NCI-H1417 treated with DMSO at 0.1 percent for 48 hours (cell line): ENCODE measurements at places on chromosomes 5 and 9.

GRCh38 chr5:31617867-31618266 is 21.1 kb upstream of the PDZD2 start:
- no peak for DNase-seq

DNA sequence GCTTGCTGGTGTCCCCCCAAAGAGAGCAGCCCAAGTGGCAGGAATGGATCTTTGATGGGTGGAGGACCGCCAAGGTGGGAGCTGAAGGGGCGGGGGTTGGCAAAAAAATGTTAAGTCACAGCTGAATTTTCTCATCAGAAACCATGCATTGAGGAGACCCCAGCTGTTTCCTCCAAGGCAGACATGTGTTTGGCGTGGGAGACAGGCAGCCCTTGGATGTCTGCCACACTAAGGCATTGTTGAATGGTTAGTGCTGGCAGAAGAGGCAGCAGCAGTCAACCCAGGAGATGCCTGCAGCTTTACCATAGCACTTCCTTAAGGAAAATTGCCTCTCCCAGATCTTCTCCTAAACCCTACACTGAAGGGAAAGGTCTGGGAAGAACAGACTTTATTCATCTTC is 394.9 kb upstream of the CD180 start:
- DNase-seq, result no peak

DNA sequence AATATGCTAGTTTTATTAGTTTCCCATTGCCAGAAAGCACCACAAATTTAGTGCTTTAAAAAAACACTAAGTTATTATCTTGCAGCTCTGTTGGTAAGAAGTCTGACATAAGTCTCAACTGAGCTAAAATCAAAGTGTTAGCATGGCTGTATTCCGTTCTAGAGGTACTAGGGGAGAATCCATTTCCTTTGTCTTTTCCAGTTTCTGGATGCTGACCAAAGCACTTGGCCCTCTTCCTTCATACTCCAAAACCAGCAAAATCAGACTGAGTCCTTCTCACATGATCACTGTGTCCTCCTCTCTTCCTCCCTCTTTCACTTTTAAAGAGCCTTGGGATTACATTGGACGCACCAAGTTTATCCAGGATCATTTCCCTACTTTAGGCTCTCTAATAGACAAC is 9.5 kb downstream of the CDH18 start:
- DNase-seq, result no peak

DNA sequence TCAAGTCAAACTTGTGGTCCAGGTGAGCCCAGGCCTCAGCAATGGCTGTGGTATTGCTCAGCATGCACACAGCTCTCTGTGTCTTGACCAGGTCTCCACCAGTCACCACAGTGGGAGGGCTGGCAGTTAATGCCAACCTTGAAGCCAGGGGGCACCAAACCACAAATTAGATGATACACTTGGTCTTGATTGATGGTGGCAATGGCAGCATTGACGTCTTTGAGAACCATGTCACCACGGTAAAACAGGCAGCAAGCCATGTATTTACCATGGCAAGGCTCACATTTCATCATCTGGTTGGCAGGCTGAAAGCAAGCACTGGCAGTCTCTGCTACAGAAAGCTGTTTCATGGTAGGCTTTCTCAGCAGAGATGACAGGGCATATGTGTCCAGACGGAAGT is 40.0 kb downstream of the NIM1K start:
- DNase-seq, result no peak

GRCh38 chr9:93079371-93079770 is 16.6 kb upstream of the CARD19 start:
- DNase-seq, result no peak

DNA sequence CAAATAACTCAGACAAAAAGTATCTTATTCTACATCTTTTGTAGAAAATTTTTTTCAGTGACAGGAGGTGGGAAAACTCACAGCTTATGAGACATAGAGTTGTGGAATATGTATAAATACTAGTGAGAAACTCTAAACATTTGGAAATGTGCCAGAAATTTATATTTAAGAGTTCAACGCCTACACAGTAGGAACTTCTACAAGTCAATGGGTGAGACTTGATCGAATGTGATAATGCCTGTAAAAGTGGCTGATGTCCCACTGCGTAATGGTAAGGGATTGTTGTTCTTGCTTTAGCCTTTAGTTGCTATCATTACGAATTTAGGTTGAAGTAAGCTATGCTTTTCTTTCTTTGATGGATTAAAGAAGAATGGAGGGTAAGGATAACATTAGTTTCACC is 40.0 kb upstream of the RICTOR start:
- DNase-seq, result no peak

GRCh38 chr5:140219068-140219991 is 44.3 kb downstream of the CYSTM1 start:
- DNase-seq, result no peak

GRCh38 chr5:42908509-42909488 is 97.1 kb upstream of the SELENOP start:
- peak; percentile 73 for DNase-seq

GRCh38 chr5:78638423-78638822 is 10.1 kb downstream of the LHFPL2 start:
- no peak for DNase-seq

DNA sequence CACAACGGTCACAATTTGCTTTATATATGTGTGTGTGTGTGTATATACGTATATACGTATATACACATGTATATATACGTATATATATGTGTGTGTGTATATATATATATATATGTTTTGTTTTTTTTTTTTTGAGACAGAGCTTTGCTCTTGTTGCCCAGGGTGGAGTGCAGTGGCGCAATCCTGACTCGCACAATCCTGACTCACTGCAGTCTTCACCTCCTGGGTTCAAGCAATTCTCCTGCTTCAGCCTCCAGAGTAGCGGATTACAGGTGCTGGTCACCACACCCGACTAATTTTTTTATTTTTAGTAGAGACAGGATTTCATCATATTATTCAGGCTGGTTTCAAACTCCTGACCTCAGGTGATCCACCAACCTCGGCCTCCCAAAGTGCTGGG is 3.1 kb downstream of the RNF38 start:
- DNase-seq, result no peak

DNA sequence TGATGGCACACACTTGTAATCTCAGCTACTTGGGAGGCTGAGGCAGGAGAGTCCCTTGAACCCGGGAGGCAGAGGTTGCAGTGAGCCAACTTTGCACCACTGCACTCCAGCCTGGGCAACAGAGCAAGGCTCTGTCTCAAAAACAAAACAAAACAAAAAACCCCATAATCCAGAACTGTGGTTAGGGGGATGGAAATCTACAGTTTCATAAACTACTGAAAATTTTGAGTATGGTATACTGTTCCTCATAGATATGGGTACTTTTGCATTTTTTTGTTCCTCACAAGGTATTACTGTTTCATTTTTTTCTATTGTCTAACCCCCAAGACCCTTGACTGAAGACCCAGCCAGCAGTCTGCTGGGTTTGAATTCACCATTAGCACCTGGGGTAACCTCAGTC is 52.2 kb upstream of the MAP3K1 start:
- no peak for DNase-seq

DNA sequence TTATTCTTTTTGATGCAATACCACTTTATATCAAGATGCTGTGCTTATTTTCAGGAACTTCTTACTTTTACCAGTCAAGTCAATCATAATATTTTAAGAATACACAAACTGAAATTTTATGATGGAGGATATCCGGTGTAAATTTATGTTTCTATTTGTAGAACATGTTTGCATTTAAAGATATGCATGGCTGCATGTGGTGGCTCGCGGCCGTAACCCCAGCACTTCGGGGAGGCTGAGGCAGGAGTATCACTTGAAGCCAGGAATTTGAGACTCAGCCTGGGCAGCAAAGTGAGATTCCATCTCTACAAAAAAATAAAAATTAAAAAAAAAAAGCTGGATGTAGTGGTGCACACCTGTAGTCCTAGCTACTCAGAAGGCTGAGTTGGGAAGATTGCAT is 73.5 kb upstream of the ALDH1A1 start:
- no peak for DNase-seq

GRCh38 chr9:15977438-15977837 is 424.6 kb downstream of the CCDC171 start:
- DNase-seq, result no peak
